NCI-H2081 (cell line): ENCODE measurements at places on chromosomes 1 and 21.

- no peak for DNase-seq
Observed at GRCh38 chr1:31727195-31727594, 23.4 kb upstream of the COL16A1 start.

- no peak for DNase-seq
Observed at GRCh38 chr1:26493267-26493666, 21.0 kb downstream of the HMGN2 start.

- DNase-seq = peak; percentile 20
Observed at GRCh38 chr1:156804572-156805243, 11.9 kb downstream of the SH2D2A start.

GRCh38 chr1:149877211-149877946 is 22.0 kb upstream of the BOLA1 start:
- no peak for DNase-seq

- peak; percentile 64 for DNase-seq
Observed at GRCh38 chr1:19814681-19815503, at the start of gene RNF186. Gene RNF186, minus strand, starts transcription at chr1:19815283. Its CDS starts 182 bp downstream, at chr1:19815101.

DNA sequence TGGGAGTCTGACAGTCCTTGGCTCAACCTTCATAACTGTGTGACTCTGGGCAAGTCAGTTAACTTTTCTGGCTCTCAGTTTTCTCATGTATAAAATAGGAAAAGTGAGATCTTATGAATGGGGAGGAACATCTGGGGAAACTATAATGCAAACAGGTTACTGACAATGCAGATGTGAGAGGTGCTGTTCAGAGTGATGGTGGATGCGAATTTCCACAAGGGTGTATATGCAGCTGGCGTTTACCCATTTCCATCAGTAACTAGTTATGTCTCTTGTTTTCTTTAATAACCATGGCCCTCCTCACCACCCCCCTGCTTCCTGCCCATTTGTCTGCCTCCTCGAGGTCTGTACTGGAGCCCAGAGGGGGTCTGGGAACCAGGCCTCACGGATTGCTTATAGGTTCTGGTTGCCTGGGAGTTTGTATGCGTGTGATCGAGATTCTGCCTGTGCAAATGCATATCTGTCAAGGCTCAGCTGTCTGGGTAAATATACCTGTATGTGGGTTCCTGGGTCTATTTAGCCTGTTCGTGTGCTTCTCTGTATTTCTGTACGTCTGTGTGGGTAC is 44.4 kb downstream of the AHDC1 start:
- DNase-seq = peak; percentile 29

DNA sequence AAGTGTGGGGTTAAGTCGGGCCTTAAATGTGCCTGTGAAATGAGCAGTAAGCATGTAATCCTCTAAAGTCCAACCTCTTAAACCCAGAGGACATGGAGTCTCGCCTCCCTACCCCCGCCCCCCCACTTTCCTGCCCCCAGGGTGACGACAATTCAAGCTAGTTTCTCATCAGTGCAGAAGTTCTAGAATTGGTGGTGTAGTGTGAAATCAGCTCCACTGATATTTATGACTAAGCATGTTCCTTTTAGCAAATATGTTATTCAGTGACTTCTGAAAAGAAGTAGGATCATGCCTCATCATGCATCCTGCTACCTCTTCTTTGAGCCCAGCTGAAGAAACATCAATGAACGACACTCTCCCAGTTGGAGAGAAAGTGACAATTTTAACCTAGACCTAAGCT is 2.6 kb upstream of the ABCB10 start:
- no peak for DNase-seq

GRCh38 chr1:24127134-24127800 is 15.3 kb upstream of the MYOM3 start:
- DNase-seq = no peak
